ENCODE measurements at places on chromosomes 2 and 18.

GRCh38 chr18:22640281-22640842, 222.6 kb upstream of the CTAGE1 start:
- DNase-seq: no peak

DNA sequence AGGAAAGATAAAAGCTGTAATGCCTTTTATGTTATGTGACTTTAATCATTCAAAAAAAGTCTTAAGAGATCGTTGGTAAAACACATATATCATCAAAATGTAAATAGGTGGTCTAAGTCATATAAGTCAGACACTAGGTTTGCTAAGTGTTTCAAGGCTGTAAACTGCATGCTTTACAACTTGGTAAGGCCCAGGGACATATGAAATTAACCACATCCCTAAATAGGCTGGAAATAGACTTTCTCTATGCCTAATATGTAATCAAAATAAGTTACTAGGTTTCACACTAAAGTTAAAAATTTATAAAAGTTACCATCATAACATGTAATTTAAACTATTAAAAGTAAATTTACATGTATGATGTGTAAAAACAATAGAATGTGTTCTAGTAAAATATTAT, 946.3 kb upstream of the LRATD1 start:
- no peak for DNase-seq

DNA sequence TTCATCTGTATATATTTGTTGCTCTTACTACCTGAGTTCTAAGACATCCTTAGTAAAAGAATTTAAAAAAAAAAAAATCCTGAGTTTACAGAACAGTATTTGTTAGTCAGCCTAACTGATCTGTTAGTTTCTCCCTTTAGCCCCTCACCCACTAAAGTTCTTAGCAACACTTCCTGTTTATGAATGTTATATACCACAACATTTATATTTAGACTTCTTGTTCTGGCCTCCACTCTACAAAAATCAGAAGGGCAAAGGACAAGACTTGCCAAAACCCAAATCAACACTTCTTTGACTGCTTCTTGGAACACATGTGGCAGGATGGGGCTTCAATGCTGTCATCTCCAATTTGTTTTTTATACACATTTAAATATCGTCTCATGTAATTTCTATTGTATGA, 71.1 kb downstream of the MGAT5 start:
- DNase-seq: no peak

DNA sequence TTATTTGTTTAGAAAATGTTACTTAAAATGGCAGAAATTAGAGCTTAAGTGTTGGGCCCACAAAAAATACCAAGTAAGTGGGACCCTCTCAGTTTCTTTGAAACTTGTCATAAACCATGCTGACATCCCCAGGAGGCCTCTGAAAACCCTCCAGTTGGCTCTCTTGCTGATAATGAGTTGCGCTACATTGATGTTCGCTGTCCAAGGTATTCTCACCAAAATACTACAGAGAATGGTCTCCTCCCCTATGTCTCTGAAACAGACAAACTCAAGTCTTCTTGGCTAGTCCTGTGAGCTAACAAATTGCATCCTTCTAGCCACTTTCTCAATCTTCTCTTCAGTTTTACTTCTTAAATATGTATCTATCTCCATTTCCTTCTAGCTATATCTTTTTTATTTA, 669.4 kb downstream of the IRS1 start:
- DNase-seq: no peak

GRCh38 chr2:102226612-102227391, 40.0 kb downstream of the IL1RL2 start:
- DNase-seq: no peak

Data from stimulated activated CD4-positive, alpha-beta T cell treated with anti-CD3 and anti-CD28 coated beads, Interleukin-12 subunit alpha, Interleukin-12 subunit beta, amount 100 ng/mL, for 4 hours (primary cell).